Spleen (tissue), 13 donors: ENCODE measurements at places on chromosomes 11 and 22. TPM values are rescaled to one million over a fixed set of nuclear protein-coding genes. Genes with fewer than 3 reads are reported as not detected.
A peak's percentile ranks its signal among the peaks of the same experiment; 100 is the strongest.

The OR51E2 gene
- not detected for total RNA-seq

- H3K36me3 ChIP-seq, result peaks cover 43% of the 10 kb centered on the region
- no peak for DNase-seq
Measured at GRCh38 chr22:17733466-17733865, 40.8 kb downstream of the BID start.

DNA sequence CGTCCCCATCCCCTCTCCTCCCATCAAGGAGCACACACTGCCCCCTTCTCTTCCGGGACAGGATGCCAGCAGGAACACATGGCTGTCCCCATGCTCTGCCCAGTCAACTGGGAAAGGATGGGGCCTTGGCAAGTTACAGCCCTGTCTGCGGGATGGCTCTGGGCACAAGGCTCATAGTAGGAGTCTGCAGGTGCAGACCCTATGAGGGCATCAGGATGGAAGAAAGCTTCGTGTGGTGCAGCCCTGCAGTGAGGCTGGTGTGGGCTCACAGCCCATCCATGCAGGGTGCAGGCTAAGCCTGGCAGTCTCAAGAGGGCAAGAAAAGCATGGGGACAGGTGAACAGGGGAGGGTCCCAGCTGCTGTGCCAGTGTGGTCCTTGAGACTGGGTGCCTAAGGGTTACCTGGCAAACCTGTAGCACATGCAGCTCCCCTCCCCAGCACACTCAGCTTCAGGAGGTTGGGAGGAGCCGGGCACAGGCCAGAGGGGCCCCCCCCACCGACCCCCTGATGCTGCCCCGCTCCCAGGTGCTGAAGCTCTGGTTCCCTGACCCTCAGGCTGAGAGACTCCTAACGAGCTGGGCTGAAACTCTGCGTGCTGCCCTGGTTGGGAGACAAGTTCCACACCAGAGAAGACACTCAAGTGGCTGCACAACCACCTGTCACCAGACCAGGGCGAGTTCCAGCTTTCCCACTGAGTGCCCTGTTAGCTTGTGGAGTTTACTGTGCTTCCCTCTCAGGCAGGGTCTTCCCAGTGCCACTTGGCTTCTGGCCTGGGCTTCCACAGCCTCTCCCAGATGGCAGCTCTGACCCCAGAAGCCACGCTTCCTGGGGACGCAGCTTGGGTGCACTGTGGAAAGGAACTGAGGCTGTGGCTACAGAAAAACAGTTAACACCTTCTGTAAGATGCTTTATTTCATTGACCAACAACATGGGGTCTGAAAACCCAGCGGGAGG lies 3.3 kb upstream of the SCARF2 start:
- H3K4me1 ChIP-seq, result peaks cover 23% of the 10 kb centered on the region
- peaks cover 22% of the 10 kb centered on the region for H3K27me3 ChIP-seq
- DNase-seq, result peak; percentile 50
- peak overlapping the region; percentile 54 for H3K27ac ChIP-seq

DNA sequence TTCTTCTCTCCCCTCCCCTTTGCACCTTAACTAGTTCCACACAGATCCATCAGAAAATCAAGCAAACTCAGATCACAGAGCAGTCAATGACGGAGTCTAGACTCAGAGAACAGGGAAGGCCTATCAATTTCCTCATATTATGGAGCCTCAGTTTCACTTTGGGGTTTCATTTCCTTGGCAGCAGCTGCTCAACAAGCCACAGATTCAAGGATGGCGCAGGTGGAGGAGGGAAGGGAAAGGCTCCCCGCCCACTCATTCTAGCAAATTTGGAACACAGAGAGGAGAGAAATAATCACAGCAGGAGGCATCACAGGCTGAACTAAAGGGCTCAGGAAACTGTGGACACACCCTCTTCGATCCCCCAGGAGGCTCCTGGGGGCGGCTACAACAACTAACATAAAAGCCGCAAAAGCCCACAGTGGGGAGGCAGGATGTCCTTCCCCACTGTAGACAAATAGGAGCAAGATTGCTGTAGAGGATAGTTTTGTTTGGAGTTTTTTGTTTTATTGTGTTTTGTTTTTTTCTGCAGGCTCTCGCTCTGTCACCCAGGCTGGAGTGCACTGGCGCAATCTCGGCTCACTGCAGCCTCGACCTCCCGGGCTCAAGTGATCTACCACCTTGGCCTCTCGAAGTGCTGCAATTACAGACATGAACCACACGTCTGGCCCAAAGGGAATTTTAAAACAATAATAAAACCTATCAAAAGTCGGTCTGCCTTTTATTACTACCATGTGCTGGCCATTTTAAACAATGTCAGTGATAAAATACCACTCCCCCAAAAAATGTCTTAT lies 3.4 kb downstream of the PLAAT3 start:
- H3K4me1 ChIP-seq, result peaks cover 18% of the 10 kb centered on the region
- H3K27ac ChIP-seq, result peak overlapping the region; percentile 3
- H3K27me3 ChIP-seq, result no peaks in the 10 kb centered on the region
- no peak for DNase-seq
- no peak overlapping the region for H3K4me3 ChIP-seq
